ENCODE measurements at places on chromosomes 6 and 20. TPM values are rescaled to one million over a fixed set of nuclear protein-coding genes. Genes with fewer than 3 reads are reported as not detected.

- DNase-seq = no peak
Measured at GRCh38 chr6:163318071-163318786, 96.3 kb upstream of the QKI start.

DNA sequence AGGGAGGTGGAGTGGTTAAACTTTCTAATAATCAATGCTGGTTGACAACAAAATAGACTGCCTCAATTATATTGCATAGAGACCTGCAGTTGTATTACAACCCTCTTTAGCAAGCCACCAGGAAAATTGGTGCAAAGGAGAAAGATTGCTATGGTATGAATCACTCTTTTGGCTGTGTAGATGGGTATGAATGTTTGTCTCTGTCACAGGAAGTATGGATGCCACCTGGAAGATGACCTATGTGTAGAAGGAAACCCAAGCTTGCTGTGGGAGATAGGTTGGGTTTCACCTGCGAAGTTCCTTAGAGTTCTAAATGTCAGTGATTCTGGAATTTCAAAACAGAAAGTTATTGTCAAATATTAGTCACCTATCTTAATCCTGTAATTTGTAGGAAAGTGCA lies 134.6 kb downstream of the SOBP start:
- DNase-seq = peak; percentile 18

DNA sequence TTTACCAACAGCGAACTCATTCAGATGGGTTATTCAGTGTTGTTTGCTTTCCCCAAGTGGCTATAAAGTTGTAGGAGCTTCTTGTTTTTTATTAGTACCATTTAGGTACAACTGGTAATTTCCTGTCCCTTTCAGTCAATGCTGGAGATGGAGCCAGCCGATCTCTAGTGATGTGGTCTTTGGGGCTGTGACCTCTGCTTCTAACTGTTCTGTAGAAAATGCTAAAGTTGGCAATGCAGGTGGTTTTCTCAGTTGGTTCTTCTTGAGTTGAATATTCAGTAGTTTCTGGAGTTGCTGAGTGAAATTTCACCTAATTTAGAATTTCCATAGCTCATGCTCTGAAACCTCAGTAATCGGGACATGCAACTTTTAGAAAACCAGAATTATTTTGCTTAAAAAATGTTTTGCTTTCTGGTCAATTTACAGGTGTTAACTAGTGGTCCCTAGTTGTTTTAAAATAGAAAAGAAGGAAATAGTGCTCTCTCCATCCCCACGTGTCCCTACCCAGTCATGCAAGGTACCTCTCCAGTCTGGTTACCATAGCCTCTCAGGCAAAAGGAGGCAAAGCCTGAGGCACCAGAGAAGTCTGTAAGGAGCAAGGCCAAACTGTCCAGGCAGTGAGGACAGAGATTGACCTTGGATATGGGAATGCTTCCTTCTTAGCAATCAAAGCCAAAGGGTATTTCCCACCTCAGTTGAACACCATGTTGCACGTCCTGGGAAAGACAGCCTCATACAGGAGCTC lies 27.3 kb upstream of the GABRR1 start:
- no peak for DNase-seq

Gene SIRPD
- not detected for total RNA-seq

- DNase-seq = peak; percentile 60
Measured at GRCh38 chr6:54053881-54054391, 57.3 kb upstream of the MLIP start.

Gene SLCO4A1
- 49.7 TPM for total RNA-seq

DNA sequence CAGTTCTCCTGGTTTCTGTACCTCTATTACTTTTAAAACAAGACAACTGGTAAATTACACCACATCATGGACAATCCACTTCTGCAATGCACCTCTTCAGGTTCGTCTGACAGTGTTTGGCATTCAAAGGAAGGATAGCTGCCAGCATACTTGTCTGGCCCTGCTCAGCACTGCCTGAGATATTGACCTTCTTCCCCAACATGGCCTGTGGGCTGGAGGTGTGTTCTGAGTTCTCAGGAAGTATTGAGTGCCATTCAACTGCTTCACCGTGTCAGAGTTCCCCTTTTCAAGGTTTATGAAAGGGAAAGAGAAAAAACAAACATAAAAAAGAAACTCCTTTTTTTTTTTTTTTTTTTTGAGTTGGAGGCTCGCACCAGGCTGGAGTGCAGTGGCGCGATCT lies 267.9 kb upstream of the SASH1 start:
- no peak for DNase-seq

Gene C6orf62
- total RNA-seq = 126 TPM

GRCh38 chr6:91273729-91274128 lies 686.9 kb upstream of the MAP3K7 start:
- DNase-seq = no peak

Gene DDX43
- total RNA-seq = 1.2 TPM

- DNase-seq = no peak
Measured at GRCh38 chr6:78623554-78623953, 243.8 kb upstream of the IRAK1BP1 start.

All from kidney epithelial cell (primary cell).